ENCODE measurements at places on chromosomes 12 and 14. TPM values are rescaled to one million over a fixed set of nuclear protein-coding genes. Genes with fewer than 3 reads are reported as not detected.

- H3K27me3 ChIP-seq: no peaks in the 10 kb centered on the region
- no peak overlapping the region for H3K27ac ChIP-seq
- peaks cover 5% of the 10 kb centered on the region for H3K4me1 ChIP-seq
These were observed 74.8 kb upstream of the PYGL start for GRCh38 chr14:51019089-51019488.

DNA sequence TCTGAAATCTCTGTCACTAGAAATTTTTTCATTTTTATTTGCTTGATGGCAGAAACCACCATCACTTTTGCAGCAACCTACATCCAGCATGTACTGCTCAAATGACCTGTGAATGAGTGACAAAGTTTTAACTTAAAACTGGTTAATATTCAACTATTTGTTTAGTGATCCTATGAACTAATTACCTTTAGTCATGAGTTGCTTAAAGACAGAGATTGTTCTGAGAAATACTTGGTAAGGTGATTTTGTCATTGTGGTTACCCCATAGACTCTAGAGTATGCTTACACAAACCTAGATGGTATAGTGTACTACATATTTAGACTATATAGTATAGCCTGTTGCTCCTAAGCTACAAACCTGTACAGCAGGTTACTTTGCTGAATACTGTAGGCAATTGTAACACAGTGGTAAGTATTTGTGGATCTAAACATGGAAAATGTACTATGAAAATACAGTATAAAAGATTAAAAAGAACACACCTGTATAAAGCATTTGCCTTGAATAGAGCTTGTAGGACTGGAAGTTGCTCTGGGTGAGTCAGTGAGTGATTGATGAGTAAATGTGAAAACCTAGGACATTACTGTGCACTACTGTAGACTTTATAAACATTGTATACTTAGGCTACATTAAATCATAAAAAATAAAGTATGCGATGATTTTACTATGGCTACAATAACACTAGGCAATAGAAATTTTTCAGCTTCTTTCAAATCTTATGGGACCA is 256.6 kb upstream of the PPFIA2 start:
- no peaks in the 10 kb centered on the region for H3K27me3 ChIP-seq
- no peaks in the 10 kb centered on the region for H3K4me1 ChIP-seq
- H3K4me3 ChIP-seq: no peak overlapping the region
- no peak overlapping the region for H3K27ac ChIP-seq
- H3K36me3 ChIP-seq: no peaks in the 10 kb centered on the region
- no peak for DNase-seq

The SLIRP gene
- 347 TPM for total RNA-seq

DNA sequence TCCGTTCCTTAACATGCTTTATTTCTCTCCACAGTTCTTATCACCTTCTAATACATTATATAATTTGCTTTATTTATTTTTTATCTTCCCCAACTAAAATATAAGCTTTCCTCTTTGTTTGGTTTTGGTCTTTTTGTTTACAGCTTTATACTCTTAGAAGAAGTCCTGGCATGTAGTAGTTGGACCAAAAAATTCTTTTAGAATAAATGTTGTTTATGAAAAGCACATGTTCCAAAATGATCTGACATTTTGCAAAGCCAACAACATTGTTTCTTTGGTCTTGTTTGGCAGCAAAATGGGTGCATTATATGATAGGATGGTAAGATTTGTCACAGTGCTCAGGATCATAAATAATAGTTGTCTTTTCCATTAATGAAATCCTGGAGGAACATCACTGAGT is 312.5 kb downstream of the LRIG3 start:
- no peak overlapping the region for H3K4me3 ChIP-seq
- no peaks in the 10 kb centered on the region for H3K4me1 ChIP-seq
- no peaks in the 10 kb centered on the region for H3K36me3 ChIP-seq

The ACOT6 gene
- not detected for total RNA-seq

DNA sequence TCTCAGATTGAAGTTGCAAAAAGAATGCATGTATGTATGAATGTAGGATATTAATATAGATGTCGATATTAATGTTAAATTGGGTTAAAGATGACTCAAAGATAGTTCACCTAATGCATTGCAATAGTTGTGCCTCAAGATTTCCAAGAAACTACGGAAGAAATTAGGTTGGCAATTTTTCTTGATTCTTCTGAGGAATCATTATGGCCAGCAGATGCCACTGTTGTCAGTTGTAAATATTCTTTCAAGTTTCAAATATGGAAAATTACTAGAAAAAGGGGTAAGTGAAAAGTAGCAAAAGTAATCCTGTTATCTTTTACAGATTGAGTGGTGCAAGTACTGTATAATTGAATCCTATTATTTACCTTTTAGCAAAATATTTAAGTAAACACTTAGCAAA is 202.1 kb downstream of the ADAMTS20 start:
- H3K27me3 ChIP-seq: no peaks in the 10 kb centered on the region
- no peaks in the 10 kb centered on the region for H3K4me1 ChIP-seq
- no peak overlapping the region for H3K27ac ChIP-seq

DNA sequence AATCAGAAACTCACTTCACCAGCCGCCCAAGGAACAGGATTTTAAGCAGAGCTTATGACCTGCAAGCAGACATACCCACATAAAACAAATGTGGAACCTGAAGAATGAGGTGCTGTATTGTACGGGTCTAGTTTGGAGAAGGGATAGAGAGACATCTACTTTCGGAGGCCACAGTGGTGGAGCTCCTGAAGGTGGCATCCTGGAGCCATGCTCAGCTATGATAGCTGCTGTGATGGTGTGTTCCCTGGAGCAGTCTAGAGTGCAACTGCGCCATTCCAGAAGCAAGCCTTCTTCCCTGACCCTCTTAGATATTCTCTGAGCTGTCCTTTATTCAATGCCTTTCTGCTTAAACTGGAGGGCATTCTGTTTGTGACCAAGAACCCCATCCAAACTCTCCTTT is 402.6 kb downstream of the FUT8 start:
- no peaks in the 10 kb centered on the region for H3K36me3 ChIP-seq
- no peak overlapping the region for H3K27ac ChIP-seq
- no peak for DNase-seq

The PLA2G1B gene
- total RNA-seq: not detected

GRCh38 chr12:66199831-66200509 is 11.0 kb downstream of the IRAK3 start:
- no peak overlapping the region for H3K27ac ChIP-seq
- H3K4me1 ChIP-seq: peaks cover 28% of the 10 kb centered on the region
- no peak overlapping the region for H3K4me3 ChIP-seq

DNA sequence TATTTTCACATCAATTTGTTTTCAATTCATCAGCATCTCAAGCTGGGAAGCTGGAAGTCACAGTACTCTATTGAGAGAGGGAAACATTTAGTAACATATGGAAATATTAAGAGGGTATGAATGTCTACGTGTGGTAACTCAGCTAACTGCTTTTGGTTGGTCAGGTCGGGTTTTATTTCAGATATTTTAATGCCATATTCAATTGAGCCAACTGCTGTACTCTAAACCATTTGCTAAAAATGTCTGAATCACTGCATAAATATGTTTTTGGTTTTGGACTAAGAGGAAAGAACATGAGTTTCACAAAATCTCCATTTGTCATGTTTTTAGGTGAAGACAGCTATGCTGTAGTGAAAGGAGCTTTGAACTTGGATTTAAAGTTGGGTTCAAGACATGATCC is 18.9 kb upstream of the PPFIBP1 start:
- H3K4me3 ChIP-seq: peak overlapping the region; percentile 23
- peak overlapping the region; percentile 50 for H3K27ac ChIP-seq
- no peaks in the 10 kb centered on the region for H3K36me3 ChIP-seq
- no peaks in the 10 kb centered on the region for H3K27me3 ChIP-seq
- peaks cover 30% of the 10 kb centered on the region for H3K4me1 ChIP-seq

DNA sequence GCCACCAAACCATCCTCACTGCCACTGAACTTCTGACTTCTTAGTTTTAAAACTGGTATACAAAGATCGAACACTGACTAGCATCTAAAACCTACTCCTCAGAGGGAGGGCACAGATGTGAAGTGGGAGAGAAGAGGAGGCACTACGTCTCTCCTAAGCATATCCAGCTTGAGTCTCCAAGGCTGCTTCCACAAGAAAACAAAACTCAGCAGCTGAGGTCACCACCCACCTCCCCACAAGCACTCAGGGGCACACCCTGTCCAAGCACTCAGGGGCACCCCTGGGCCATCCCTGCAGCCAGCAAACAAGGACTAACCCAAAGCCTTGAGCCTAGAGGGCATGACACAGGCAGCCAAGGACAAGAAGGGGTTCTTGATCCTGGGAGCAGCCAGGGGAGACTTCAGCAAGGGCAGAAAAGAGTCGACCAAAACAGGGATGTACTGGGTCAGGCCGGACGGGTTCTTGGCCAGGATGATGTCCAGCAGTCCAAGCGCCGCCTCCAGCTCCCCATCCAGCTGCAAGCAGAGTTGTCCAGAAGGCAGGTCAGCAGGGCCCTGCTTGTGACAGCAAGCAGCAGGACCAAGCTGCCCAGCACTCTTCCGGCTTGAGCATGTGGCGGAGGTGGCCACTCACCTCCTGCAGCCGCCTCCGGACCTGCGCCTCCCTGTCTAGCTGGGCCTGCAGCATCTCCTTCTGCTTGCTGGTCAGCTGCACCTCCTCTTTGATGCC is 34.8 kb downstream of the GCN1 start:
- peaks cover 89% of the 10 kb centered on the region for H3K36me3 ChIP-seq
- H3K4me3 ChIP-seq: no peak overlapping the region
- no peaks in the 10 kb centered on the region for H3K4me1 ChIP-seq
- no peak overlapping the region for H3K27ac ChIP-seq
- no peaks in the 10 kb centered on the region for H3K27me3 ChIP-seq

DNA sequence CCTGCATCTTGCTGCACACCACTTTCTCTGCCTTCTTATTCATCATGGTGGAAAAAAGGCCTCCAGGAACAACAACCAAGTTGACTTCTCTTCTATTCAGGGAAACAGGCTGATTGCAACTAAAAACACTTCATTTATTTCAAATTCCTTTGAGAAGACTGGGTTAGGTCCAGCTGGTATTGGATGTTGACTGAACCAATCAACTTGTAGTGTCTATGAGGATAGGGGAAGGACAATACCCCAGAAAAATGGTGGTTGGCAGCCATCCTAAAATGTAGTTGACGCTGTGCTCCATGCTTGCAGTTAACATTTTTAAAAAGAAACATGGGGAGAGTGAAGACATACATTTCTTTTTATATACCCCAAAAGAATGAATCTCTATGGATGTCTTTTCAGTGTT is 34.4 kb upstream of the CRADD start:
- DNase-seq: no peak
- no peak overlapping the region for H3K4me3 ChIP-seq
- H3K27ac ChIP-seq: no peak overlapping the region
- no peaks in the 10 kb centered on the region for H3K27me3 ChIP-seq

- H3K36me3 ChIP-seq: no peaks in the 10 kb centered on the region
- no peaks in the 10 kb centered on the region for H3K27me3 ChIP-seq
- peak overlapping the region; percentile 89 for H3K27ac ChIP-seq
- no peak overlapping the region for H3K4me3 ChIP-seq
These were observed 18.6 kb downstream of the LTBP2 start for GRCh38 chr14:74593241-74593953.

The HSPB8 gene
- total RNA-seq: 108 TPM

GRCh38 chr12:46168426-46168825 is 100.4 kb downstream of the SLC38A1 start:
- H3K4me1 ChIP-seq: no peaks in the 10 kb centered on the region
- DNase-seq: no peak
- H3K27me3 ChIP-seq: no peaks in the 10 kb centered on the region
- H3K36me3 ChIP-seq: no peaks in the 10 kb centered on the region
- no peak overlapping the region for H3K4me3 ChIP-seq
- H3K27ac ChIP-seq: no peak overlapping the region

The SLC8A3 gene
- 0.49 TPM for total RNA-seq

The RDH16 gene
- total RNA-seq: 0.71 TPM

DNA sequence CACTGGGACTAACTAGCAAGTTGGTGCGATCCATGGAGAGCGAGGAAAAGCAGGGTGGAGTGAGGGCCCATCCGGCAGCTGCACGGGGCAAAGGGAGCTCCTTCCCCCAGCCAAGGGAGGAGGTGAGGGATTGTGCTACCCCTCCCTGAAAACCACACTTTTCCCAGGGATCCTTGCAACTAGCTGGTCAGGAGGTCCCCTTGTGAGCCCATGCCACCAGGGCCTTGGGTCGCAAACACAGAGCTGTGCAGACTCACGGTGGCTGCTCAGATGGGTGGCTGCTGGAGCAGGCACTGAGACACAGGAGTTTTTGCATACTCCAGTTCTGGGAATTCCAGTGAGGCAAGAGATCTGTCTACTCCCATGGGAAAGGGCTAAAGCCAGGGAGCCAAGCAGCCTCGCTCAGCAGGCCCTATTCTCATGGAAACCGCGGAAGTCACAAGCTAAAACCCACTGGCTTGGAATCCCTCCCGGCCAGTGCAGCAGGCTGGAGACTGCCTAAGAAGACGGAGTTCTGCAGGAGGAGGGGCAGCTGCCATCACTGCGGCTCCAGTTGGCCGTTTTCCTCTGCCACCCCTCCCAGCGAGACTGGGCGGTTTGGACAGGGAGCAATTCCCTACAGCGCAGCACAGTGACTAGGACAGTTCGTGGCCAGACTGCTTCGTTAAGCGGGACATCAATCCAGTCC is 10.9 kb upstream of the ZNF705A start:
- H3K27me3 ChIP-seq: no peaks in the 10 kb centered on the region
- H3K4me1 ChIP-seq: peaks cover 15% of the 10 kb centered on the region
- peak overlapping the region; percentile 16 for H3K27ac ChIP-seq
- DNase-seq: peak; percentile 22

DNA sequence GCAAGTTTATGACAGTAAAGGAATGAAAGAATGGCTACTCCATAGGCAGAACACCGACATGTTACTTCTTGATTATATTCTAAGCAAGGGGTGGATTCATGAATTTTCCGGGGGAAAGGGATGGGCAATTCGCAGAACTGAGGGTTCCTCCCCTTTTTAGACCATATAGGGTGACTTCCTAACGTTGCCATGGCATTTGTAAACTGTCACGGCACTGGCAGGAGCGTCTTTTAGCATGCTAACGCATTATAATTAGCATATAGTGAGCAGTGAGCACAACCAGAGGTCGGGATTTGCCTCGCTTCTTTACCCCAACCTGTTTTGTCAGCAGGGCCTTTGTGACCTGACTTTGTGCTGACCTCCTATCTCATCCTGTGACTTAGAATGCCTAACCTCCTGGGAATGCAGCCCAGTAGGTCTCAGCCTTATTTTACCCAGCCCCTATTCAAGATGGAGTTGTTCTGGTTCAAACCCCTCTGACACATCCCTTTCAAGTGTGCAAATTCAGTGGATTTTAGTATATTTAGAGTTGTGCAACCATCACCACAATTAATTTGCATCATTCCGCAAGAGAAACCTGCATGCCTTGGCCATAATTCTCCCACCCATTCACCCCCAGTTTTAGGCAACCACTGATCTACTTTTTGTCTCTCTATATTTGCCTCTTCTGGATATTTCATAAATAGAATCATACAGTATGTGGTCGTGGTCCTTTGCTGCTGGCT is 27.4 kb downstream of the PALS1 start:
- H3K4me1 ChIP-seq: peaks cover 60% of the 10 kb centered on the region
- H3K27ac ChIP-seq: no peak overlapping the region
- H3K27me3 ChIP-seq: no peaks in the 10 kb centered on the region
- no peak for DNase-seq
- no peaks in the 10 kb centered on the region for H3K36me3 ChIP-seq

The KRT71 gene
- total RNA-seq: not detected
